Right atrium auricular region (tissue), 2 donors: ENCODE measurements at places on chromosomes 13 and 19. TPM values are rescaled to one million over a fixed set of nuclear protein-coding genes. Genes with fewer than 3 reads are reported as not detected.

- DNase-seq = no peak
These were observed 1.2 kb upstream of the KLF16 start for GRCh38 chr19:1864480-1865171.

- peak; percentile 71 for DNase-seq
These were observed 5.0 kb downstream of the FFAR1 start for GRCh38 chr19:35352448-35353304.

DNA sequence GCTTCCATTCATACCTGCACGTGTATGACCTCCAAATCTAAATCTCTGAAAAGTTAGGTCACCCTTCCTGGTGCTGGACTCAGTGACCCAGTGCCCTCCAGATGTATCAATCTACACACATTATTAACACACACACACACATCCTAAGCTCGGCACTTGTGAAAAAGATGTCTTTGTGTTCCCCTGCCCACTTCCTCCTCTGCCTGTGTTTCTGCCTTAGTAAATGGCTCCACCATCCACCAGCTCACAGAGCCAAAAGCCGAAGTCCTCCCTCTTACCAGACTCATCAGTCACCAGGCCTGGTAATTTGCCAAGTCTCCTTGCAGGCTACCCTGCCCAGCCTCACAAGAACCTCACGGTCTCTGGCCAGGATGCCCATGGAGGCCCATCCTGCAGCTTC, 131.5 kb downstream of the SHISA2 start:
- no peak for DNase-seq

DNA sequence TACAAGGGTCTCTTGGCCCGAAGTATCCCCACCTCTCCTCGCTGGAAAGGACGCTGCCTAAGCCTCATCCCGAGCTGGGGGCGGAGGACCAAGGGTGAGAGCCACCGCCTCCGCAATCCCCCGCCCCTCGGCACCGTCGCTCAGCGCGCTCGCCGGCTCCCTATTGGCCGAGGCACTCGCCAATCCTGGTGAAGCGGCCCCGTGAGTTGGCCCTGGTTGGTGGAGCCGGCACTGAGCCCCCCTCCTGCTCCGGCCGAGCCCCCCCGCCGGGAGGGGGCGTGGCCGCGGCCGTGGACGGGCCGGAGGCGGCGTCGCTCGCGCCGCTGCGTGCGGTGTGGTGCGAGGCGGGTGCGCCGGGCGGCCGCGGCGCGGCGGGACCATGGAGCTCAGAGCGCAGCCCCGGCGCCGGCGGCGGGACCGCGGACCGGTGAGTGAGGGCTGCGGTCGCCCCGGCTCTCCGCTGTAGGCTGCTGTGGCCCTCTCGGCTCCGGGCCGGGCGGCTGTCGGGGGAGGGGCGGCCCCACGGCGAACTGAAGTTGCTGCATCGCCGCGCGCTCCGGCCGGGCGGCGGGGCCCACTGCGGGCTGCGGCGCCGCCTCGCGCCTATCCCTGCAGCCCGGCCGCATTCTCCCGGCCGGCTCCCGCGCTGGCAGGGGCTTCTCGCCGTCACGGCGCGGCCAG, at the start of gene WASF3:
WASF3 (plus strand) TSS at position 291 of the 681 bp plus-strand sequence. CDS start 84,588 bp downstream, outside the sequence.
- DNase-seq = peak; percentile 93

- no peak for DNase-seq
These were observed 4.9 kb downstream of the IRS2 start for GRCh38 chr13:109781384-109782065.

GRCh38 chr13:36567485-36567884, 106.3 kb upstream of the SERTM1 start:
- no peak for DNase-seq

- DNase-seq = no peak
These were observed 26.4 kb downstream of the RUBCNL start for GRCh38 chr13:46360604-46361003.

- no peak for DNase-seq
These were observed 72.1 kb downstream of the GPC6 start for GRCh38 chr13:93298713-93299112.

- DNase-seq = no peak
These were observed 8.6 kb upstream of the LAIR2 start for GRCh38 chr19:54493967-54494585.

- DNase-seq = peak; percentile 18
These were observed 48.0 kb downstream of the GGACT start for GRCh38 chr13:100540621-100541020.

- DNase-seq = no peak
These were observed 69.2 kb downstream of the ZNF100 start for GRCh38 chr19:21698215-21698614.

GRCh38 chr19:38527466-38528136, 90.2 kb downstream of the MAP4K1 start:
- no peak for DNase-seq

- DNase-seq = no peak
These were observed 227.4 kb downstream of the ABCC4 start for GRCh38 chr13:95073747-95074311.

- DNase-seq = no peak
These were observed 9.4 kb downstream of the ZNF546 start for GRCh38 chr19:40006273-40006691.

DNA sequence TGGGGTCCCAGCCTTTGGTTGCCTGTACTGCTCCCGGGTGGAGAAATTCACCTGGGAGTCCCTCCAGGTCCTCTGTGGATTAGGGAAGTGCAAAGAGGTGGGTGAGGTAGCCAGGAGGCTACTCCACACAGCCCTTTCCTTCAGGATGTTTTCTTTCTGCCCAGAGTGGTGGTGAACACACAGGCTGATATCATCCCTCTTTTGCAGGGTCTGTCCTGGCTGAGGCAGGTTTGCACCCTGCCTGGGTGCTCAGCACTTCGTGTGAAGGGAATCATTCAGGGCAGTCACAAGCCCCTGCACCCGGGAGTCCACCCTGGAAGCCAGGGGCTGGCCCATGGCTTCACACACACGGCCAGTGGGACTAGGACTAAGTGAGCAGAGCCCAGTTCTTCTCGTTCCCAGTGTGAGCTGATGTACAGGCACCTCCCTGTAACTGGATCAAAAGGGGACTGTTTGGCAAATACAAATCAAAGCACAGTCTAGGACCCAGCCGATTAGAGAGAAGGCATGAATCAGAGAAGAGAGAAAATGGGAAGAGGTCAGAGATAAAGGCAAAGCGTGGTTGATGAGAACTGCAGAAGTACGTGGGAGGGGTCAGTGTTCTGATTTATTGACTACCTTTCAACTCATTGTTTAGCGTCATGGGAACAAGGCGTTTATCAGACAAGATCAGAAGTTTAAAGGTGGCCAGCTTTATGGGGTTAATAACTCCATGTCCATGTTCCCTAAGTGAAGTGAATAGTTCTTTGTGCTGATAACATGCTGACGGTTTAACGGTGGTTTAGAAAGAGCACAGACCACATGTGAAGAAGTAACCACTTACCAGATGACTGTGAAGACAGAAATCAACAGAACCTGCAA, 30.4 kb upstream of the SPATA13 start:
- no peak for DNase-seq

DNA sequence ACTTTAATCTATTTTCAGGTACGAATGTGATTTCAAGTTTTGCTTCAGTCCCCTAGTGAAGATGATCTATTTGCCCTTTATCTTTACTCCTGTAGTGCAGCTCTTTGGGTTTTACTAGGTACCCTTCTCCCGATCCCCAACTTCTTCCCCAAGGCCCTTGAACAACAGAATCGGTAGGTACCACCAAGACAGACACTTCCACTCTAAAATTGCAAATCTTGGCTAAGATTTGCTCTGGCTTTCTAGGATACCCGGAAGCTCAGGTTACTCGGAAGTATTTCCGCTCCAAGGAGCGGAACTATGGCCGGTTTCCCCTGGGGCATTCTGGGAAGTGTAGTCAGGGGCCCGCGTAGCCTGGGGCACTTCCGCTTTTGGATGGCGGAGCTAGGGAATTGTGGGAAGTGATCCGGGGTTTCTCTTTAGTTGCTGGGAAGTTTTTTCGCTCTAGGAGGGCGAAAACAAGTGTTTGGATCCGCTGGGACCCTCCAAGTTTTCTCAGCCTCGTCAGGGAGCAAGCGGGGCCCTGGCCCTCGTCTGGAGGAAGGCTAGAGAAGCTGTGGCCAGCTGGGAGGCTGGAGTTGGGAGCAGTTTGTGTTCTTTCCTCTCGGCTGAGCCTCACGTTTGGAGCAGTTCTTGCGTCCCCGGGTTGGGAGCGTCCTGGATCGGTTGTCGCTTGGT, 5.1 kb upstream of the ZNF227 start:
- peak; percentile 85 for DNase-seq

DNA sequence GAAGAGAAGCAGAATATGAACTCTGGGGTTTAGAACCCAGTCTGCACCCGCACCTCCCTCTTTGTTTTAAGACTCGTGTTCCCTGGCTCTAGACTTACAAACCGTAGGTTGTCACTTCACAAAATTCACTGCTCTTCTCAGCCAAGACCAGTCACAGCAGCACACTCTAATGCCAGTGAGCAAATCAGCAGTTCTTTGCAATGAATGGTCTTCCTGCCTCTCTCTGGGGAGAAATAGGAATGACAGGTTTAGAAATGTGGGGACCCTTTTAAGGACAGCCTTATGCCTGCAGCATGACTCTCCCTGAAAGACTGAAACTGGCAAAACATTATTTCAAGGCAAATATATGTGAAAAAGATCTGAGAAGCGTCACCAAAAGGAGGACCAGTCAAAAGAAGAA, 156.9 kb downstream of the KCTD15 start:
- DNase-seq = peak; percentile 34

DNA sequence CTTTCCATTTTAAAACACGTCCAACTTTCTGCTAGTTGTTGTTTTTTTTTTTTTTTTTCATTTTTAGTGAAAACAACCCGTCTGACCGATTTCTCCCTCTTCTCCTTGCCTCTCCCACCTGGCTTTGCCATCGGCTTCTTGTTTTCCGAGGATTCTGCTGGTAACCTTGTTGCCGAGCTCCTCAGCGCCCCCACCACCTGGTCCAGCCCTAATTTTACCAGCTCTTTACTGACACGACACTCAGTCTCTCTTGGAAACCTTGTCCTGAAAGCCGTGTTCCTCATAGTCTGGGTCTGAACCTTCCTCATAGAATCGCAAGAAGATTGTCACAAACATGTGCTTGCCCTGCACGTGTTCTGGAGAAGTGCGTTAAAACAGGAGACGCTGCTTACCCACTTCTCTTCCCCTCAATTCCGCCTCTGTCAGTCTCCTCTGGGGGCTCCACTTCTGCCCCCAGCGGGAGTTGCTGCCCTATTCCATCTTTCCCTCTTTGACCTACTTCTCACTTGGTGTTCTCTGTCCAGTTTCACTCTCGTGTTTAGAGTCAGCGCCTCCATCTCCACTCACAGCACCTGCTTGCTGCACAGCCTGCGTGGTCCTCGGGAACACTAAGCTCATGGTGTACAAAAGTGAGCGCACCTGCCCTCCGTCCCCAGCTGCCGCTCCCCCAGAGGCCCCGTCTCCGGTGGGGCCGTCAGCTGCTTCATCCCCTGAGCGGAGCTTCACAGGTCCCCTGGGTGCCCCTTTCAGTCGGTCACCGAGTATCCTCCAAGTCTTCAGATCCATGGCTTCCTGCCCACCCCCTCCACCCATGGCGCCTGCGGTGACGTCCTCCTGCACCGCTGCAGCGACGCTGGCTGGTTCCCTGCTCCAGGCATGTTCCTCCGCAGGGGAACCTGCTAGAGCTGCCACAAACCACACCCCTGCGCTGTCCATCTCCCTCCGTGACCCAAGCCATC, 65.1 kb downstream of the TM9SF2 start:
- no peak for DNase-seq

GRCh38 chr19:5690955-5691821, 1.1 kb downstream of the RPL36 start:
- DNase-seq = peak; percentile 79

DNA sequence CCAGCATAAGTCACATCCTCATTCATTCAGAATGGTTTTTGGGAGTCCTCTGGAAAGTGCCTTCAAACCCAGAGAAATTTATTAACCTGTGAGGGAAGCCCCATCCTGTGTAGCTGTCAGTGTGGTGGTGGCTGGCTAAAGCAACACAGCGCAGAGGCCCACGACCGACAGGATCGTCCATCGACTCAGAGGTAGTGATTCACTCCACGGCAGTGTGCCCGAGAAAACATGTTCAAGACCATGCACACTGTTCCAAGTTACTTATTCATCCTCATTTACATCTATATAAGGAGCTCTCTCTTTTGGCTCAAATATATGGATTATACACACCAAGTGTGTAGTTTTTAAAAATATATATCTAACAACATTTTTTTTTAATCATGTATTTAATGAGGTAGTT, 96.3 kb upstream of the SLC15A1 start:
- no peak for DNase-seq

Gene SELENOV
- total RNA-seq = not detected

Gene ASF1B
- total RNA-seq = 1.4 TPM

Gene PSG6
- total RNA-seq = not detected

Gene PLVAP
- 83.7 TPM for total RNA-seq

Gene PLA2G4C
- 40.0 TPM for total RNA-seq

Gene CGB1
- not detected for total RNA-seq

Gene COG6
- 23.2 TPM for total RNA-seq

Gene ZNF534
- 0.16 TPM for total RNA-seq

Gene OR7C1
- not detected for total RNA-seq

Gene IGFL1
- total RNA-seq = not detected

Gene SMIM44
- not detected for total RNA-seq

Gene ZNF709
- 1.6 TPM for total RNA-seq

Gene TUBGCP3
- 9.8 TPM for total RNA-seq

Gene EFNB2
- 15.5 TPM for total RNA-seq
